ENCODE measurements at places on chromosomes 6 and 20.

DNA sequence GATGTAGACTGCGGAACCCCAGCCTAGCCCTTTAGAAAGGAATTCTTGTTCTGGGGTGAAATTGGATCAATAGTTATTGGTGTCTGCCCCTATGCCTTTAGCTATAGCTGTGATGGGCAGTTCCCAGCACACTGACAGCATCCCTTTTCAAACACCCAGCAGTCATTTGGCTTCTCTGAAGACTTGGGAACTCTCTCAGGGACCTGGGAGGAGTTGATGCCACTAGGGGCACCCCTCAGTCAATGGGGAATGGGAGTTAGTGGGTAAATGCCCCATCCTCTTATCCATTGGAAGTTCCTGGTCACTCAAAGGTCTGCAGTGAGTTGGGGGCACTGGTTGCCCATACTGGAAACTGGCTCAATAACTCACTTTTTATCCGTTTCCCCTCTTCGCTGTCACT is 31.6 kb upstream of the CSNK2A1 start:
- no peak for DNase-seq

DNA sequence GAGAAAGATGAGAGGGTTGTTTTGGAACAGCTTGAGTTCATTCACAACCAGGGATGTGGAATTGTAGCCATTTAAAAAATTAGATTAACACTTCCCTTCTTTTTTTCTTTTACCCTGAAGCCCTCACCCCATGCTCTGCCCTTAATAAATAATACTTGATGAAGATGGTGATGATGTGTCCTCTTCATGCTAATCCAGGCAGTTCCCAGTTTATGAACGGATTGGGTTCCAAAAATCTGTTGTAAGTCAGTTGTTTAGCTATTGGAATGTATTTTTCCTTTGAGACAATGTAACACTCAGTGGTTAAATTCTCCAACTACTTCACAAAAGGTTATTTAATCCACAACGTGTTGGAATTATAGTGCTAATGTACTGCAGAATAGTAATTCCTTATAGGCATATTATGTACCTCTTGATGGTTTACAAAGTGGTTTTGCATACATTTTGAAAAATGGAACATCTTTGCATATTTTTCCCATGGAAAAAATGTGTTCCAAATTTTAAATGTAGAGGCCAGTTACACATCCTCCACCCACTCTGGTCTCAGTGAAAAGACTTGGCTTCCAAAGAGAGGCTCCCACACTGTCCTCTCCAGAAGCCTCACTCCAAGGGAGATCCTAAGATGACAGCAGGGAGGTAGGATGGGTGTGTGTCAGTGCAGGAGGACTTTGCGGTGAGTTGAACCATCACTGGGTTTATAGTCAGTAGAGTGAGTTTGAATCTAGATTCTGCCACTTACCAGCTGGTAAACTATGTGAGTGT is 45.8 kb upstream of the CEP162 start:
- DNase-seq, result no peak

DNA sequence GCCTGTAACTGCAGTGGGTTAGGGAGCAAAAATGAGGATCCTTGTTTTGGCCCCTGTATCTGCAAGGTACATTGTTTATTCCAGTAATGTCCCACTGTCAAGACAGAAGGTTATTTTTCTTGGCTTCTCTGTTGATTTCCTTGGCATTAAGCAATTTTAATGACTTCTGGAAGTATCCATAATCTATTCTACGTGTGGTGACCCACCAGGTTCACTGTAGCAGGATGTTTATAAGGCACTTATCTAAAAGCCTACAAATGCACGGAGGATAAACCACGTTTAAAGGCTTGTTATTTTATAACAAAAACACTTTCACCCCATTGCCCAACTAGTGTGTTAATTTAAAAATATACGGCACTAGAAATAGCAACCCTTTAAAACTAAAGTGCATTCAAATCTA is 294.9 kb downstream of the LAMA2 start:
- no peak for DNase-seq

GRCh38 chr6:29967379-29968010 is 25.2 kb downstream of the HLA-A start:
- DNase-seq, result no peak

GRCh38 chr20:34435589-34435988 is 72.5 kb downstream of the ITCH start:
- no peak for DNase-seq

- DNase-seq, result no peak
Observed at GRCh38 chr20:63556873-63557478, 3.0 kb downstream of the FNDC11 start.

DNA sequence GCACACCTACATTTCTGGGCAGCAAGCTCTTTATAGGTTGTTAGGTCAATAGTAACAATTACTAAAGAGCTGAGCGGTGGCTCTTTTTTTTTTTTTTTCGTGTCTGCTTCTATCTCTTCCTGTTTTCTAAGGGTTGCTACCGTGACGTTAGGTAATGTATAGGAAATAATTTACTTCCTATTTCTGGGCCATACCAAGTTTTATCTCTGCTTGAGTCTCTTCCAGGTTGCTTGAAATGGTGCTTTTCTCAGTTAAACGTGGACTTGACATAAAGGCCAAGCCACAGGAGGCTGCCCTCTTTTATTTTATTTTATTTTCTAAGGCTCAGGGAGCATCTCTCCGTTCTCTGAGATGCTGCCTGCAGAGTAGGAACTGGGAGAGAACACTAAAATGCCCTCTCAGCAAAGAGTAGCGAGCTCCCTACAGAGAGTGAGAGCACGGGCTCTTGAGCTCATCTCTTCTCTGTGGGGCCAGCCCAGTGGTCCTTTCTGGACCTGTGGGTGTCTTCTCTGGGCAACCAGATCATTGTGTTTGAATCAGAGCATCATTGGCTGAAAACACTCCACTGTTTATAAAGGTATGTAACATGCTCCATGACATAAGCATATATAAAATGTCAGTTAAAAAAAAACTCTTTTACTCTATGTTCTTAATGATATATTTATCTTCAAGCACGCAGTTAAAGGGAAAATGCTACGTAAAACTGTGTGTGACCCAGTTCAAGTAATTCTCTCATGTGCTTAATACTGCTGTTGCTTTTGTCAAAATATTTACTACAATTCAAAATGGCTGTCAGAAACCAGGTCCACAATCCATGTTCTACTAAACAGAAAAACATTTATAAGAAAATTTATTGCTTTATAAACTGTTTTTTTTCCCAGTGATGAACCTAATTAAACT is at the start of gene ZNF831:
TSS of gene ZNF831 (plus strand) at position 191 of the 900 bp plus-strand sequence. CDS start 27,199 bp downstream, outside the sequence.
- DNase-seq, result no peak

DNA sequence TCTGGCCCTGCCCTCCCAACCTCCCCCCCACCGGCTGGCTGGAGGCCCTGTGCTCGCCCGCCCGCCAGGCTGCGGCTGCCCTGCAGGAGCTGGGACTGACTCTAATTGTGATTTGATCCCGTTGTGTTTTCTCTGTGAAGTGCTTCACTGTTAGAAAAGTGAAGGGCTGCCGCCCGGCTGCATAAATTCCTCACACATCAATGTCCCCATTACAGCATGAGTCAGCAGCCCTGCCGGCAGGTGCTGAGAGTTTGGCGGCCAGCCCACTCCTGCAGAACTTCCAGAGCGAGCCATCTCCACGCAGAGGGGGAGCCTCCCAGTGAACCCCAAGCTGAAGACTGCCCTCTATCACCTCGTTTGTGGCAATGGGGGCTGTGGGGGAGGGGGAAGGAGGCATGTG is 137.9 kb downstream of the DLL1 start:
- no peak for DNase-seq

- peak; percentile 23 for DNase-seq
Observed at GRCh38 chr20:35269055-35269781, 8.7 kb downstream of the MMP24OS start.

DNA sequence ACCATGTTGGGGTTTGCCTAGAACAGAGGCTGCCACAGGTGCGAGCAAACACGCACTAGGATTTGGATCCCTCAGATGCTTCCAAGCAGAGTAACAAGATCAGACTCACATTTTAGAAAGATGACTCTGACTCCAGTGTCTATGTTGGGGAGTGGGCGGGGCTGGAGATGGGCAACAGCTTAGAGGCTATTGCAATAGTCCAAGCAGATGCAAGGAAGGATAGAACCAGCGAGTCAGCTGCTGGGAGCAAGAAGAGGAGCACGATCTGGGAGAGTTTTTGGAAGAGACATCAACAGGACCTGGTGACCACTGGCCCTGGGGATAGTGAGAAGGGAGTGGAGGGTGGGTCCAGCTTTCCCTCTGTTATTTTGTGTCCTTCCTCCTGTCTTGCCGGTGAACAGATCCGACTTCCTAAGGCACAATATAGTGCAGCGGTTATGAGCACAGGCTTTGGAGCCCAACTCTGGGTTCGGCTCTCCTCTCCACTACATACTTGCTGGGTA is 52.7 kb downstream of the FGD2 start:
- no peak for DNase-seq

DNA sequence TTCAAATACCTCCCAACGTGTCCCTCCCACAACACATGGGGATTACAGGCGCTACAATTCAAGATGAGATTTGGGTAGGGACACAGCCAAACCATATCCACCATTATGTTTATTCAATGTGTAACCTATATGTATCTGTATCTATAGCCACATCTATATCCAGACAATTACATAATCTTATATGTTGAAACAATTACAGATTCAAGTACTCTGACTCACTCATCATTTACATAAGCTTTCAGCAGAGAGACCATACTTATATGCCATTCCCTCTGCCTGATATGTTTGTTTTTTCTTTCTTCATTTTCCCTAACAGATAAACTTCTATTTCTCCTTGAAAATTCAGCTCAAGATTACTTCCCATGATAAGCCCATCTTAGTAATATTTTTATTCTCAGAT is 163.6 kb downstream of the LAMA2 start:
- DNase-seq, result no peak

DNA sequence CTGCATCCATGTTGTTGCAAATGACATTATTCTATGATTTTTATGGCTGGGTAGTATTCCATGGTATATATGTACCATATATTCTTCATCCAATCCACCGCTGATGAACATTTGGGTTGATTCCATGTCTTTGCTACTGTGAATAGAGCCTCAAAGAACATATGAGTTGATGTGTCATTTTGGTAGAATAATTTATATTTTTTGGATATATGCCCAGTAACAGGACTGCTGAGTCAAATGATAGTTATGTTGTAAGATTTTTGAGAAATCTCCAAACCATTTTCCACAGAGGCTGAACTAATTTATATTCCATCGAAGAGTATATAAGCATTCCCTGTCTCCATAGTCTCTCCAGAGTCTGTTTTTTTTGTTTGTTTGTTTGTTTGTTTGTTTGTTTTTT is 1373.5 kb downstream of the GRIK2 start:
- no peak for DNase-seq

DNA sequence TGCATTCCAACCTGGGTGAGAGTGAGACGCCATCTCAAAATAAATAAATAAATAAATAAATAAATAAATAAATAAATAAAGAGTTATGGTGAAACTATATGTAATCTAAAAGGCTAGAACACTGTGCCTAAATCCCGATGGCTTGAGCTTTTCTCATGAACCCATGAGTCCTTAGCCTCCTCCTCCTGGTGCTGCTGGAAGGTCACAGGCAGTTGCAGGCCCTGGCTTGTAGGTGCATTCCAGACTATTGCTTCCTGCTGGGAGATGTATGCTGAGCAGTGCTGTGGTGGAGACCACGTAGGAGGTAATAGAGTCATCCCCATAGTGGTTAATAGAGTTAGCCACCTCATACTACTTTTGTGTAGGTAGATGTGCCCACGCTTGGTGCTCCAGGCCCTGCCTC is 12.5 kb downstream of the PTK7 start:
- no peak for DNase-seq

DNA sequence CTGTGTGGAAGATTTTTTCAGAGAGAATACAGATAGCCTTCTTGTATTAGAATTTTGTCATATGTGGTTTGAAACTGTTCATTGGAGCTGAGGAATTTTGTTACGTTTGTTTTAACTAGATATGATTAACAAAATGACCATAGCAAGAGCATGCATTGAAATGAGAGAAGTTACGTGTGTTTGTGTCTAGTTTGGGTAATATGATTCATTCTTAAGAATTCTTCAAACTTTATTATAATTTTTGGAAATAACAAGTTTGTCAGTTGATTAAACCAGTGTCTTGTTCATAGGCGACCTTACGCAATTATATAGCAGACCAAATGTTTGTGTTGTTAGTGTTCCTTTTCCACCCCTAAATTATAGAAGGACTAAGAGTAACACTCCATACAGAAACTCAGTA is 5.5 kb downstream of the GMNN start:
- DNase-seq, result no peak

- DNase-seq, result no peak
Observed at GRCh38 chr6:28264834-28265401, 2.0 kb upstream of the ZSCAN26 start.
